ENCODE measurements at places on chromosomes 5 and 9.
A peak's percentile ranks its signal among the peaks of the same experiment; 100 is the strongest.

DNA sequence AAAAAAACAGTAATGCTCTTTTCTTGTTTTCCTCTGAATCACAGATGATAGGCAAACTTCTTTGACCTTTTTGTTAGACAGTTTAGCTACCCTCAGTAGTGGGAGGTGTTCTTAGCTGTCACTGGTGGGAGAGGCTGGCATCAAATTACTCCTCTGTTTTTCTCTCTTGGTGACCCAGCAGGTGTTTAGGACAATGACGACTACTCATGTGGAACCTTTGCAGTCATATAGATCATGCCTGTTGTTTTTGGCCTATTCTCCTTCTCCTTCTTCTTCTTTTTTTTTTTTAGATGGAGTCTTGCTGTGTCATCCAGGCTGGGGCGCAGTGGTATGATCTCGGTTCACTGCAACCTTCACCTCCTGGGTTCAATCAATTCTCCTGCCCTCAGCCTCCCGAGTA is 15.4 kb upstream of the NPR2 start:
- peak; percentile 71 for DNase-seq

DNA sequence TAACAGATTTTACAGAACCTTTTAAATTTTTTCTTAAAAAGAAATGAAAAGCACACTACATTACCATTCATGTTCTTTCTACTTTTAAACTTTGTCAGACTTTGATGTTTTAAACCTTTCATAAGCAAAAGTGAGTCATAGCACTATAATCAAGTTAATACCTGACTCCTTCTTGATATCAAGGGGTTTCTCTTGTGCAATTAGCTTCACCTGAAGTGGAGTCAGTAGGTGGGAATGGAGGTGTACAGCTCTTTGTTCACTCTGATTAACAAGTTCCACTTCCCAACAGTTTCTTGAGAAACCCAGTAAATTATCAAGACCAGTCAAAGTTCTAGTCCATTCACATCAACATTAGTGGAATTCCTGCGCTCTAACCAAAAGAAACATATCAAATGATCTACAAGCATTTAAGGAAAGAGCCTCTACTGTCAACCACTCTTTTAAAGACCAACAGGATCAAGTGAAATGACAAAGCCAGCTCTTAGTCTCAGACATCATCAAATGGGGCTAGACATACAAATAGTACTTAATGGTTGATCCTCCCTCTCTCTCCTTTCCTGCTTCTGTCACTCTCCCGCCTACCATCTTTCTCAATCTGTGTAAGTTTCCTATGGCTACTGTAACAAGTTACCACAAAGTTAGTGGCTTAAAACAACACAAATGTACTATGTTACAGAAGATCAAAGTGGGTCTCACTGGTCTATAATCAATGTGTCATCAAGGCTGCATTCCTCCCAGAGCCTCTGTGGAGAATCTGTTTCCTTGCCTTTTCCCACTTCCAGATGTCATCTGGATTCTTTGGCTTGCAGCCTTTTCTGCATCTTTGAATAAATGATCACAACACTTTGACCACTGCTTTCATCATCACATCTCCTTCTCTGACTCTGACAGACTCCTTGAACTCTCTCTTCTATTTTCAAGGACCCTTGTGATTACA is 68.0 kb downstream of the HINT1 start:
- no peak for DNase-seq

GRCh38 chr9:102499468-102499867 is 495.7 kb upstream of the CYLC2 start:
- DNase-seq: no peak

GRCh38 chr9:110293248-110293647 is 36.9 kb upstream of the TXN start:
- no peak for DNase-seq

GRCh38 chr5:60340965-60341471 is 358.9 kb downstream of the DEPDC1B start:
- peak; percentile 67 for DNase-seq

GRCh38 chr5:149448831-149449714 is 70.0 kb upstream of the IL17B start:
- DNase-seq: no peak

- DNase-seq: no peak
These were observed 175.1 kb upstream of the PITX1 start for GRCh38 chr5:135208903-135209721.

- peak; percentile 81 for DNase-seq
These were observed 7.0 kb downstream of the ASS1 start for GRCh38 chr9:130451509-130452388.

DNA sequence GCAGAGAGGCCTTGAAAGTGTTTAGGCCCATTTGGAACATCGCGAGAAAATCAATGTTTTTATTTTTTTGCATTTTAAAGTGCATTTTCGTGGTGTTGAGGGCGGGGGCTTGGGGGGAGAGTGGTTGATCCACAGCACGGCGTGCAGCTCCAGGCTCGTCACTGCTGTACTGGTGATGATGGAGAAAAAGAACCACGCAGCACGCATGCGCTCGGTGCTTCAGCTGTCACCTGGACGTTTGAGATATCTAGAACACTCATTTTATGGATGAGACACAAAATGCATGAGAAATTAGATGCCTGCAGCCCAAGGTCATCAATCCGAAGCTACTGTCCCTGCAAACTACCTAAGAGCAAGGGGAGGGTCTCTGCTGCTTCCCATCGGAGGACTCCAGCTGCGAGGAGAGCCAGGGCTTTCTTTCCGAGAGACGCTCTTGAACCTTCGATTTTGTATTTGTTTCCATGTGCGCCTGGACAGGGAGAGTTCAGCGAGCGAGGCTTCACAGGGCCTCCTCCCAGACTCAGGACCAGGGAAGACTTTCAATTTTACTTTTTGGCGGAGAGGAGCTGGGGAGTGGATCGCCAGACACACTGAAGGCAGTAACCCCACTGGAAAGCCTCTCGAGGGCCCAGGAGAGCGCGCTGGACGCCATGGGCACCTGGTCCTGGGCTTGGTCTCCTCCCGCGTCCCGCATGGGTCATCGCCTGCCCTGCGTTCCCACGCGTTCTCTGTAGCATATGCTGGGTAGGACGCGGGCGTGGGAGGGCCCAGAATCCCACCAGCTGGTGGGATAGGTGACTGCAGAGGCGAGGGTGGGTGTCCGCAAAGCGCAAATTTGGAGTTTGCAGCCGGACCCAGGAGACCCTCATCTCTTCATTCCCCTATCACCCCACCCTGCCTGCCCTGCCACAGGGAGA is 2.5 kb downstream of the DMRT2 start:
- no peak for DNase-seq

DNA sequence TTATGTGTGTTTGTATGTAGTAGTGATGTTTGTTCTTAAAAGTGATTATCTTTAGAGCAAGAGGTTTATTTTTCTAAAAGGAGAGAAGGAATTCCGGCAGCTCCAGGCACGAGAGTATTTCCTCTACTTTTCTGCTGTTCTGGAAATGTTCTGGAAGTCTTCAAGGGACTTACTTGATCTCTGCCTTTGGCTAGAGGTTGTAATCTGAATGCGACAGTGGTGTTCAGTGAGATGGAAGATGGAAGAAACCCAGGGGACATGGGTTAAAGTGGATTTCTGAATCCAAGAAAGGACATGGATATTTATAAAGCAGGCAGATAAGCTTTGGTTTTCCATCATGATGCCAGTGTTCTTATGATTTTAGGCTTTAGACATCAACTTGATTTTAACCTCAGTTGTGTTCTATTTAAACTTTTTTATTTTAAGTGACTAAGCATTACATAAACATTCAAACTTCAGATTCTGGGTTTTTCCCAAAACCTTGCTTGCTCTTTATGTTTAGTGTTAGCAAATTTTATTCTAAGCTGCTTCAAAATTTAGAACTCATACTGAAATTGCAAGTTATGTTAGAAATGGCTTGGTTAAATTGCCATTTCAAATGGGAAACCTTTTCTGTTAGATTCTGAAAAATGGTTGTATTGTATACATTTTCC is 3.6 kb downstream of the GPR21 start:
- no peak for DNase-seq

- no peak for DNase-seq
These were observed 454.4 kb upstream of the ACTBL2 start for GRCh38 chr5:57937025-57937424.

DNA sequence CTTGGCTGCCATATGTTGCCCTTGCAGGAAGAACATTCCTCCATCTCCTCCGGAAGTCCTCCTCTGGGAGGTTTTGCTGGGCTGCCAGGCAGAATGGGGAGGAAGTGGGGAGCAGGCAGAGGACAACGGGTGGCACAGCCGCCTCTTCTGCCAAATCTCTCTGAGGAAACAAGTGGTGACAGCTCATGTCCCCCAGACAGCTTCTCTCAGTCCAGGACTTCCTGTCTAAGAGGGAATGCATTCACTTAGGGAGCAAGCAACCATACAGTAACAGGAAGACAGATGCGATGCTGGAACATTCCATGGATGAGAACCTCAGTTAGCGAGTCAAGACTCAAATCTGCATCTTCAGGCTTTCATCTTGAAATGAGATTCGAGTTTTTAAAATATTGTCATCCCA is 701.0 kb downstream of the SEMA5A start:
- DNase-seq: no peak

GRCh38 chr5:91103353-91104061 is 279.6 kb downstream of the ARRDC3 start:
- DNase-seq: no peak

DNA sequence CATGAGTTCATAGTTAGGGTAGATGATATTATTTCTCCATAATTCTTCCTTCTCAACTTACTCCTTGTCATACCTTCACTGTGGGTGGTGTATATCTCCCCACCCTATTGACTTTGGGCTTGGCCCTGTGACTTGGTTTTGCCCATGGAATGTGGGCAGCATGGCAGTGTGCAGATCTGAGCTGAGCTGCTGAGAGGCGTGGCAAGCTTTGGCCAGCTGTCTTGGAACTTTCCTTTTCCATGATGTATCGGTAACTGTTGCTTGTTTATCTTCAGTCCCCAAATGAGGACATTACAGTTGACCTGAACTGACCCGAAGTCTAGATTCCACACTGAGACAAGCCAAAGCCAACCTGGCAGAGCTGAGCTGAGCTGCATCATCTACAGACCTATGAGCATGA is 70.4 kb downstream of the RALGPS1 start:
- no peak for DNase-seq

DNA sequence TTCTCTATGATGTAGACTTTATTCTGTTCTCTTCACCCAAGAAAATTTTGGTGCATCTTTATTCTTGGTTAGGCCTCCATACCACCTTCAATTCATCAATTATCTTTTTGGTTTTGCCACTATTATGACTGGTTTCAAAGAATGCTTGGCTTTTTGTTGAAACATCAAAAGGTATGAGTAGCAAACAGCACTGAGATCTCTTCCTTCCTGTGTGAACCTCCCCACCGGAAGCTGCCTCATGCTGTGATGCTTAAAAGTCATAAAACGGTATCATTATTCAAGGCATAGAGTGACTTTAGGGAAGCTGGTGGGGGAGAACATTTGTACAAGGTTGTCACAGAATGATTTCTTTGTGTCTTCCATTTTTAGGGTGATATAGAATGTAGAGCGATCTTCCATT is 70.6 kb downstream of the IQGAP2 start:
- no peak for DNase-seq

DNA sequence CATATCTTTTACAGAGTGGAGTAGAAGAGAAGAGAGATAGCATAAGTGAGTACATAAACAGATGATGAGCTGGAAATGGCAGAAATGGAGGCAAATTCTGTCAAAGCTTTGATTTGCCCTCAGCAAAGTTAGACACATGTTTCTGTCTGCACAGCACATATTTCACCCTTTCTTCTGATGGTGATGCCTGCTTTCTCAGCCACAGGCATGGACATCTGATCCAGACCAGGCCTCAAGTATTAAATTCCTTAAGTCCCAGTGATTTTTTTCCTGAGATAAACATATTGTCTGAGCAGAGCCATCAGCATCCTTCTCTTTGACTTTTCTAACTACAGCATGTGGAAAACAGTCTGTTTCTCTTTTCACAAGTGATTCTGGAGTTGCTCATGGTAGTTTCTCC is 409.8 kb downstream of the MAN2A1 start:
- DNase-seq: no peak

- no peak for DNase-seq
These were observed 5.2 kb upstream of the GRK6 start for GRCh38 chr5:177421062-177421798.

GRCh38 chr9:107342476-107343161 is 59.5 kb downstream of the RAD23B start:
- DNase-seq: no peak

DNA sequence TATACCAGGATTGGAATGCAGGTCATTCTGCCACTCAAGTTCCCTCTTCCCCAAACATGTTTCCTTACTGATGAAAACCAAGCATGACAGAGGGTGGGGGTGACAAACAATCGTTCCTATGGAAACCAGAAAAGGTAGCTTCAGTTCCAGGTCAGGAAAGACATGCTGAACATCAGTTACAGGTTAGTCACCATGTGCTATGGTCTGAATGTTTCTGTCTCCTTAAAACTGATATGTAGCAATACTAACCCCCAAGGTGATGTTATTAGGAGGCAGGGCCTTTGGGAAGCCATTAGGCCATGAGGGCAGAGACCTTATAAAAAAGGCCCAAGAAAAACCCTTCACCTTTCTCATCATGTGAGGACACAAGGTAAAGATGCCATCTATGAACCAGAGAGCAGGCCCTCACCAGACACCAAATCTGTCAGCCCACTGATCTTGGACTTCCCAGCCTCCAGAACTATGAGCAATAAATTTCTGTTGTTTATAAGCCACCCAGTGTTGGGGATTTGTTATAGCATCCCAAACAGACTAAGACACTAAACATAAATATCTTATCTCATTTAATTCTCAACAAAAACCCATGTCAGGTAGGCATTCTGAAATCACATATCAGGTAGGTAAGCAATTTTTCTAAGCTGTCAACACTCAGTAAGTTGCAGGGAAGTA is 15.7 kb upstream of the SH3RF2 start:
- DNase-seq: no peak

DNA sequence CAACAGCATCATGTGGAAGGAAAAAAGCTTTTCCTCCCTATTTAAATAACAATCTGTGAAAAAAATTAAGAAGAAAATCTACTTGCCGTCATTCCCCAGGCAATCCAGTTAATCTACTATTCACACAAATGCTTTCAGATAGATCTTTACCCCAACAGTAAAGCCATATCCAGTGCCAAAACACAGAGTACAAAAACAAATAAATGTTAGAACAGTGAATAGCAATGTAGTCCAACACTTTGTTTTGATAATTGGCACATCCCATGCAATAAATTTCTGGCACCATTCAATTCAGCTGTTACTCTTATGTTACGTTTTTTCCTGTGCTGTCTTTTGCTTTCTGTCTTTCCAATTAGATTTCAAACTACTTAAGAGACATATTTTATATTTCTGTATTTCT is 2245.5 kb upstream of the WWC1 start:
- no peak for DNase-seq

DNA sequence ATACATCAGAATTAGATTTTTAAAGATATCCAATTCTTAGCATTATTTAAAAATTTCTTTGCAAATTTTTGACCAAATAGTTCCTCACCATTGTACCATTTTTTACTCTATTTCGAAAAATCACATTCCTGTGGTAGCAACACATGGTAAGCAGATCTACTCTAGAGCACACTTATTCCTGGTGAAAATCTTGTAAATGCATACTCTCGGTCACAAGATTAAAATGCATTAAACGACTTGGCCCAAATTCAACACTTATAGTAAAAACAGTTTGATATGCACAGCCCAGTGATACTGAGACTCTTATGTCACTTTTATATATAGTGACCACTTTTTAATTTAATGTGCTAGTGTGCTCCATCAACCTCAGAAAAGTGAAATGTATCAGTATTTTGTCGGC is 208.8 kb upstream of the TARS1 start:
- no peak for DNase-seq

GRCh38 chr5:124179819-124180218 is 566.6 kb downstream of the ZNF608 start:
- no peak for DNase-seq

All from DMS79 (cell line).